NCI-H345 (cell line): ENCODE measurements at places on chromosomes 2 and 18.

DNA sequence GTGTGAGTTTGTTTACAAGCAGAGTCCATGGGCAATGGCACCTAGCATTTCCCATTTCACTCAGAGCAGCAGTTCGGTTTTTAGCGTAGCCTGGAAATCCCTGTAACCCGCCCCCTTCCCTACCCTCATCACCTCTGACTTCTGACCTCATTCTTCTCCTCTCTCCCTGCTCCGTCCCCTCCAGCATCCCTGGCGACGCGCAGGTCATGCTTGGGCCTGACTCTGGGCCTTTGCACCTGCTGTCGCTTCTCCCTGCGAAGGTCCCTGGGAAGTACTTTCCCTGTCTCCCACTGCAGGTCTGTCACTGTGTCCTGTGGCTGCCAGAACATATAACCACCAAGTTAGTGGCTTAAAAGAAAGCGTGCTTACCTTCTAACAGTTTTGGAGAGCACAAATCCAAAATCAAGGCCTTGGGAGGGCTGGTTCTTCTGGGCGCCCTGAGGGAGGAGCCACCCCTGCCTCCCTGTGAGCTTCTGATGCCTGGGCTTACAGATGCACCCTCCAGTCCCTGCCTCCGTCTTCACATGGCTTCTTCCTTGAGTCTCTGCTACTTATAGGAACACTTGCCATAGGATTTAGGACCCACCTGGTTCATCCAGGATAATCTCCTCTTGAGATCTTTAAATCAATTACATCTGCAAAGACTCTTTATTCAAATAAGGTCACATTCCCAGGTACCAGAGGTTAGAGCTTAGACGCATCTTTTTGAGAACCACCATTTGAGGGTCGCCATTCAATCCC is 8.1 kb upstream of the RAB17 start:
- no peak for DNase-seq

DNA sequence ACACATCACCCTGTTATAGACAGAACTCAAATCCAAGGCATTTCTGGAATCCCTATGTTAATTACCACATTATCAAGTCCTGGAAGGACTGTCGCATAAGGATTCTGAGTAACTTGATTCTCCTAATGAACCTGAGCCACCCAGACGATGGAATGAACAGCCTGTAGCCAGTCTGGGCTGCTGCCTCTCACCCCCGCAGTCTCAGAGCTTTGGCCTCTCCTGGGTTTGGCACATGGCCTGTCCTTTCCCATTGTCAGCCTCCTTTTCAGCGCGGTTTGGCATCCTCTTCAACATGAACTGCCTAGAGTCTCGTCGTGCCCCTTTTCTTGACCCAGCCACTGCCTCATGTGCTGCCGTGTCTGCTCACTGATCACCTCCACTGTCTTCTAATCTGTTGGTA is 147.6 kb downstream of the SLC8A1 start:
- no peak for DNase-seq

DNA sequence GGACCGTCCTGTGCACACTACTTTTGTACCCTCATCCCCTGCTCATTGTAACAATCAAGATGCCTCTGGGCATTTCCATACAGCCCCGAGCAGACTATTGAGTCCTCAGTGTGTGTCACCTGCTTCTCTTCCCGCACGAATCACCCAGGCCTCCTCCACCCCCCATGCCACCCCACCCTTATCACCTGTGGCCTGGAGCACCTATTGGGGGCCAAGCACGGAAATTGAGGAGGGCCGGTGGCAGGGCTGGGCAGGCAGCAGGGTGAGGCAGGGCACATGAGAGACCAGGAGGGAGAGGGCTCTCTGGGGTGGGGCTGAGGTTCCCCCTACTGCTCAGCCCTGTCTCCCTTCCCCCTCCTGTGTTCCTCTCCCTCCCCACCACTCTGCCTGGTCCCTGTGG is 4.3 kb upstream of the NIFK start:
- no peak for DNase-seq

GRCh38 chr2:11701206-11701605 is 31.2 kb upstream of the NTSR2 start:
- no peak for DNase-seq

DNA sequence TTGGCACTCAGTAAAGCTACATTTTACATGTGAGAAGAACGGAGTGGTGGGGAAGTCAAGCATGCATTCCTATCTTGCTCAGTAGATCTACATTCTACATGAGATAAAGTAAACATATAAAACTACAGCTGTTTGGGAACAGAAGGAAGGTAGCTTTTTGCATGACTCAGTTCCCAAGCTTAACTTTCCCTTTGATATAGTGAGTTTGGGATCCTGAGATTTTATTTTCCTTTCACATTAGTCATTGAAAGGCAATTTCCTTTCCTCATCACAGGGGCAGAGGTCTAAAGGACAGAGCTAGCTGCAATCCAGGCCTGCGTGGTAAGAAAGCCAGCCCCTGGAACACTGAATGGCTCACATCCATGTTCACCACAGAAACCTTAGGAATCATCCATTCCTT is 257.2 kb downstream of the SRBD1 start:
- no peak for DNase-seq

DNA sequence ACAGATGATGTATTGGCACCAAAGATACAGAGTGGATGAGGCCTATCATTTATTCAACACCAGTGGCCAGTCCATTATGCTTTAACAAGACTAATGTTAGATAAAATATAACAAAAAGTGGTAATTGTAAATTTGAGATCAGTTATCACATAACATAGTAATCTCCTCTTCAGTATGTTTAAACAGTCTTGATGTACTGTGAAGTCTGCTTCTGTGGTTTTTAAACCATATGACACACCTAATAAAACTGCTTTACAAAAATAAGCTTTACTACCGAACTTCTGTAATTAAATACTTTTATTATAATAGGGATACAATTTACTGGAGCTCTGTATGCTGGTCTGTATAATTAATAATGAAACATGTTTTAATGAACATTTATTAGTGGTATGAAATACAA is 2156.1 kb upstream of the CELF4 start:
- DNase-seq, result no peak

GRCh38 chr2:599601-600000 is 77.6 kb downstream of the TMEM18 start:
- DNase-seq, result no peak

DNA sequence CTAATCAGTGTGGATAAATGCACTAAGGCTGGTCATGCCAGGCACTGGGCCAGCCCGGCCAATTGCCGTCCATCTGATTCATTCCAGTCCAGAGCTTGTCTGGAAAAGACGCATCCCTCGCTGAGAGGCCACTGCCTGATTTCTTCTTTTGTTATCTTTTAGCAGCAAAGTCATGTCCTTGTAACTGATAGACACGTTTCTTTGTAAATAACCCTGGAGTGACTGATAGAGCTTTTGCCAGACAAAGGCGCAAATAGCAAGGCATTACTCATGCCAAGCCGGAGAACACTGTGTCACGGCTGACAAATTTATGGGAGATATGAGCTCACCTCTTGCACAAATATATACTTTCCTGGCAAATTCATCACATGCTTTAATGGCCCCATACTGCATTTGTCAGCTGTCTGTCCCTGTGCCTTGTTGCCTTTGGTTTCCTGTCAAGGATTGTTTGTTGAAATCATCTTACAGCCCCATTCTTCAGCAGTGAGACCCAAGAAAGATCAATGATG is 164.4 kb downstream of the ETAA1 start:
- DNase-seq, result no peak

DNA sequence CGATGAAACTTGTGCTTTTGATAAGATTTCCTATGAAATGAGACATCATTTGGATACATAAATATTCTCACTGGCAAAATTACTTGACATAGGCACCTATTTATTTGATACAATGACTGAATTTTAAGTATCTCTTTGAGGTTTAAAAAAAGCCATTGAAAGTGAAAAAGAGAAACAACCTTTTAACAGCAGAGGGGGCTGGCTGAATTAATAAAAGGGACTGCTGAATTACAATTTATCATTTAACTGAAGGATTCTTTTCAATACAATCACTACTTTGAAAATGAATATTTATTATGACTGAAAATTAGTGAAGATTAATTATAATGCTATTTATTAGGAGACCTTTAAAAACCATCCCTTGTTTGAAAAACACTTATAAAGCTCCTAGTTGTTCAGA is 335.3 kb downstream of the DLGAP1 start:
- no peak for DNase-seq

DNA sequence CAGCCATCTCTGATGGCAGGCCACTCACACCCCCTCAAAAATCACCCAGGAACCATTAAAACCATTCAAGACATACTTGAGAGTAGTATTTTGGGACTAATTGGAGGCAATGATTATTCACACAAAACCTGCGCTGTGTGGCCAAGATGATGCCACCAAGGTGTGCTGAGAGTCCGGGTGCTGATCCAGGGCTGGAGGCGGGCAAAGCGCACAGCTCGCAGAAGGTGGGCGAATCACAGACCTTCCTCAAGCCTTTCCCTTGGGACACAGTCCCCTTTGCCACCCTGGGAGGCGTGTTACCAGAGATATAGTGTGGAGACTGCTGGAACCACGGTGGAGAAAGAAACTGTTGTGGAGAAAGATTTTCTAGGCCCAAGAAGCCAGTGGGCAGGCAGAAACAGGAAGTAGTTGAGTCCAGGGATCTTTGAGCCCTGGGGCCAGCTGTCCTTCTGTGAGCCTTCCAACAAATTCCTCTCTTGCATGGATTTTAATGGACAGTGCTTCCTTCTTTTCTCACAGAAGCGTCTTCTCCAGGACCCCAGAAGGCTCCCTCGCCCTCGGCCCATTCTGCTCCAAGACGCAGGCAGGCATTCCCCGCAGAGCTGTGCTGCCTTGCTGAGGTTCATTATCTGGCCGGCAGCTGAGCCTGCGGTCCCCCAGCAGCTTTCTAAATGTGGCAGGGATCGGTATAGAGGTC is 8.0 kb downstream of the COPS9 start:
- DNase-seq, result no peak

GRCh38 chr18:78429127-78430108 is 550.2 kb upstream of the SALL3 start:
- no peak for DNase-seq
